ENCODE measurements at places on chromosomes 3 and 15. TPM values are rescaled to one million over a fixed set of nuclear protein-coding genes. Genes with fewer than 3 reads are reported as not detected.

DNA sequence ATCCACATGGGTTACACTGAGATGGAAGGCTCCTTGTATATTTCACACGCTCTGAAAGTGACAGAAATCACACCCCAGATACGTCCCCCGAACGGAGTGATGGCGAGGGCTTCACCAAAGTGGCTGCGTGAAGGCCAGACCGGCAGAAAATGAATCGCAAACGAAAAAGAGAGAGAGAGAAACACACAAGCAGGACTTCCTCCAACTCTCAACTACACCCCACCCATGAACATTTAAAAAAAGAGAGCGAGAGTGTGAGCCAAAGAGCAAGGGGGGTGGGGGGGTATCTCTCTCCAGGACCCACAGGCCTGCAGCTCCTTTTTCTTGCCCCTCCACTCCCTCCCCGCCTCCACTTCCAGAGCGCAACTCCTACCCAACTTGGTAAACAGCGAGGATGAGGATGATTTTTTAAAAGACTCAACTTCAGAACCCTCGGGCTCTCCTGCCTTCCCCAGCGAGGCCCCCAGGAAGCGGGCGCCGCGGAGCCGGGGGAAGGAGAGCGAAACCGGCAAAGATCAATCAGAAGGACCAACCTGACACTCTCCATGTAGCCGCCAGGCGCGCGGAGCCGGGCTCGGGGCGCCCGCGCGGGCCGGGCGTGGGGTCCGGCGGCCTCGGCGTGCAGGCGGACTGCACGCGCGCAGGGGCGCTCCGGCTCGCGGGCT lies 519.1 kb downstream of the FOXP1 start:
- no peak for DNase-seq

DNA sequence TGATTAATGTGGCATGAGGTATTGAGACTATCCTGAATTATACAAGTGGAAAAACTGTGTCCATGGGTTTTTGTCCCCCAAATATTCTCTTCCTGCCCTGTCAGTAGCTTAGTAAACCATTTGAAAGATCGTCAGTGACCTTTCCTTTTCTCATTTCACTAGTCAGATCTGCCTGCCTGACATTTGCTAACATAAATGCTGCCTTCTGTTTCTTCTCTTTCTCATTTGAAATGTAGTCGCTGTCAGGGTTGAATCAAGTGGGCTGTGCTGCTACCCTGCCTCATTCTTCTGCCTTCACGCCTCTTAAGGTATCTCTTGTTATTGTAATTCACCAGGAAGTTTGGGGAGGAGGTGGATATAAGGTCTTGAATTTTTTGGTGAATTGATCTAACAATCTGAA lies 67.5 kb downstream of the LRCH3 start:
- no peak for DNase-seq

DNA sequence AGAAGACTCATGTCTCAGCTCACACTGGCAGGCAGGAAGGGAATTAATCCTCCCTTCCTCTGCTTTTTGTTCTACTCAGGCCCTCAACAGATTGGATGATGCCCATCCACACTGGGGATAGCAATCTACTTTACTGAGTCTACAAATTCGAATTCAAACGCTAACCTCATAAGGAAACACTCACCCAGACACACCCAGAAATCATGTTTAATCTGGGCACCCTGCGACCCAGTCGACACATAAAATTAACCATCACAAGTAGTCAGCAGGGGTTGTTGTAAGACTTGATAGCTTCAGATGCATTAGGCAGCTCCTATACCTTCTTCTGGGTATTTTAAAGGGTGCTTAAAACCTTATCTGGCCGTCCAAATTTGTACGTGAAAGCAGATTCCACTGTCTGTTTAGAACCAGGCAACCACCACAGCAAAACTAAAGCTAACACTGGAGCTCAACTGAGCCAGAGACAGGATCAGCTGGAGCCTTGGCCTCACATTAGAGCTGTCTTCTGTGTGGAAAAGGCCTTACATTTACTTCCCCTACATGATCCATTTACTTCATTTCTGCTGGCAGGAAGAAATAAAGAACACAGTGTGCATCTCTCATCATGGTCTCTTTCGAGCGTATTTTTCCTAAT lies 407.3 kb upstream of the PPP2R3A start:
- no peak for DNase-seq

DNA sequence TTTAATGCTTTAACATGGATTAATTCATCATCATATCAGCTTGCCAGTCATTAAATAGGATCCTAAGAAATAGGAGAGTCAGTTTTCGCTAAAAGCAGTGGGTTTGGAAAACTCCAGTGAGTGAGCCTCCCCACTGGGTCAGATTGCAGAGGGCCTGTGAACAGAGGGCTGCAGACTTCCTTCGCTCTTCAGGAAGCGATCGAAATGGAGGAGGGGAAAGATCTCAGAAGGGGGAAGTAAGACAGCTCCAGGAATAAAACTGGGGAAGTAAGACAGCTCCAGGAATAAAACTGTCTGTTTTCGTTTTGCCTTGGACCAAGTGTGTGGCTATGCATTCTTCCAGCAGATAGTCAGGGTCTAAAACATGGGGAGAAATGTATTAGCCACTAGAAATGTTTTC lies 124.8 kb upstream of the C15orf61 start:
- DNase-seq: no peak

Gene SIDT1
- polyA plus RNA-seq: 18.2 TPM

- no peak for DNase-seq
Observed at GRCh38 chr15:54506977-54507524, 528.8 kb downstream of the UNC13C start.

DNA sequence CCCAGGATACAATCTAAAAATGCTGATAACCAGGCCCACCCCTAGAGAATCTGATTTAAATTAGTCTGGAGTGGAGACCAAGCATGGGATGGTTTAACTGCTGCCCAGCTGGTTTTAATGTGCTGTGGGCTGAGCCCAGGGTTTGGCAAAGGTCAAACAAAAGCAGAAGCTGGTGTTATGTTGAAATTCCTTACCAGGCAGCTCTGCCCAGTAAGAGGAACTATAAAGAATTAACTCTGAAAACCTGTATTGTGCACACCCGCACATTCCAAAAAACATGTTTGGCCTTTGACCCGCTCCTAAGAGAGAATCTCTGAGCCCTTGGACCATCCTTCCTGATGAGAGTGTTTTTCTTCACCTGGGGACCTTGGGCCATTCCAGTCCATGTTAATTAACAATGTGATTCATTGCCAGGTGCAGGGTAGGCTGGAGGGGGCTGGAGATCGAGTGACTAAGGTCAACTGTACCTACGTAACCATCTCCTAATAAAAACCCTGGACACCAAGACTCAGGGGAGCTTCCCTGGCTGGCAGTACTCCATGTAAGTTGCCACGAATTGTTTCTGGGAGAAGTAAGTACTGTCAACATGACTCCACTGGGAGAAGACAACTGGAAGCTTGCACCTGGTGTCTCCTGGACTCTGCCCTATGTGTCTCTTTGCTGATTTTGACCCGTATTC lies 10.9 kb downstream of the CCDC13 start:
- no peak for DNase-seq

- DNase-seq: no peak
Observed at GRCh38 chr3:17518189-17519059, 224.0 kb downstream of the TBC1D5 start.

DNA sequence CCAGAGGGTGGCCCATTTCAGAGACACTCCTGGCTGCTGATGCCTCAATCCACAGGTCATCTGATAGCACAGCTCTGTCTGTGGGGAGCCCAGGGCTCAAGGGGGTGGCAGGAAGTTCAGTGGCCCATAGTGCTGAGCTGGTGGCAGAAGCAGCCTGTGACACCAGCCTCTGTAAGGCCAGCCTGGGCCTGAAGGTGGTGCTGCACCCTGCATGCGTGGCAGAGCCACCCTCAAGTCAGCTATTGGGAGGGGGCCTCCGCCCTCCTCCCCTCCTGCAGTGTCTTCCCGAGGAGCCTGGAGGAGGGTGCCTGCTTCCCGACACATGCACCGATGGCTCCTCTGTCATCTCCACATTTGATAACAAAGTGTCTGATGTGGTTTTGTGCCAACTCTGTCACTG lies 3.0 kb downstream of the PLA1A start:
- DNase-seq: no peak

DNA sequence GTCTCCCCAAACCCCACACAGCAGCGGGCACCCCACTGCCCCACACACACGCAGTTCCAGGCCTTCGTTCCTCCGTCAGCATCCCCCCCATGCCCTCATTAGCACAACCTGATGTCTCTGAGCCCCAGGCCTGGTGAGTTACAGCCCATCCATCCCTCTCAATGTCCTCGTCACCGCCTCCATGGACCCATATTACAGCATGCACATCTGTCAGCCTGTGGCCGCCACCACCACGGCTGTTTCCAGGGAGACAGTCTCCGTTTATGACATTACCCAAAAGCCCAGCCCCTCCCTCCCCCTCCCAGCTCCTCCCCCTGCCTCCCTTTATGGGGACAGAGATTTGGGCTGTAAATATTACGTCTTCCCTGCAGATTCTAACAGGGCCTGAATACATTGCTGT lies 143.1 kb upstream of the LINGO1 start:
- DNase-seq: no peak

Gene HACD2
- polyA plus RNA-seq: 31.4 TPM

- DNase-seq: no peak
Observed at GRCh38 chr3:149448331-149448831, 26.1 kb upstream of the TM4SF4 start.

DNA sequence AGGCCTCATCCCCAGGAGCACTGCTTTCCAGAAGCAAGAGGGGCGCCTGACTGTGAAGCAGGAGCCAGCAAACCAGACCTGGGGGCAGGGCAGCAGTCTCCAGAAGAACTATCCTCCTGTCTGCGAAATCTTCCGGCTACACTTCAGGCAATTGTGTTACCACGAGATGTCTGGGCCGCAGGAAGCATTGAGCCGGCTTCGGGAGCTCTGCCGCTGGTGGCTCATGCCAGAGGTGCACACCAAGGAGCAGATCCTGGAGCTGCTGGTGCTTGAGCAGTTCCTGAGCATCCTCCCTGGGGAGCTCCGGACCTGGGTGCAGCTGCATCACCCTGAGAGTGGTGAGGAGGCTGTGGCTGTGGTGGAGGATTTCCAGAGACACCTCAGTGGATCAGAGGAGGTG lies 2.1 kb downstream of the ZKSCAN7 start:
- DNase-seq: no peak

- DNase-seq: no peak
Observed at GRCh38 chr3:13828501-13829265, 51.2 kb downstream of the WNT7A start.
